Activated CD8-positive, alpha-beta memory T cell treated with anti-CD3 and anti-CD28 coated beads, Interleukin-2, amount 10 ng/mL, durations not matched to agents 7 days and 5 days (primary cell): ENCODE measurements at places on chromosomes 11 and 22. TPM values are rescaled to one million over a fixed set of nuclear protein-coding genes. Genes with fewer than 3 reads are reported as not detected.

GRCh38 chr11:129815596-129816461 is at the start of gene TMEM45B:
Gene TMEM45B (plus strand): TSS chr11:129815848. CDS start chr11:129852483, 36,635 bp downstream.
- no peak for DNase-seq
- no peak within 1 kb of the TSS for H3K27ac ChIP-seq
- H3K4me1 ChIP-seq: peaks cover 19% of the 10 kb centered on the region
- H3K27me3 ChIP-seq: peaks cover 58% of the 10 kb centered on the region
- H3K36me3 ChIP-seq: peaks cover 8% of the 10 kb centered on the region

DNA sequence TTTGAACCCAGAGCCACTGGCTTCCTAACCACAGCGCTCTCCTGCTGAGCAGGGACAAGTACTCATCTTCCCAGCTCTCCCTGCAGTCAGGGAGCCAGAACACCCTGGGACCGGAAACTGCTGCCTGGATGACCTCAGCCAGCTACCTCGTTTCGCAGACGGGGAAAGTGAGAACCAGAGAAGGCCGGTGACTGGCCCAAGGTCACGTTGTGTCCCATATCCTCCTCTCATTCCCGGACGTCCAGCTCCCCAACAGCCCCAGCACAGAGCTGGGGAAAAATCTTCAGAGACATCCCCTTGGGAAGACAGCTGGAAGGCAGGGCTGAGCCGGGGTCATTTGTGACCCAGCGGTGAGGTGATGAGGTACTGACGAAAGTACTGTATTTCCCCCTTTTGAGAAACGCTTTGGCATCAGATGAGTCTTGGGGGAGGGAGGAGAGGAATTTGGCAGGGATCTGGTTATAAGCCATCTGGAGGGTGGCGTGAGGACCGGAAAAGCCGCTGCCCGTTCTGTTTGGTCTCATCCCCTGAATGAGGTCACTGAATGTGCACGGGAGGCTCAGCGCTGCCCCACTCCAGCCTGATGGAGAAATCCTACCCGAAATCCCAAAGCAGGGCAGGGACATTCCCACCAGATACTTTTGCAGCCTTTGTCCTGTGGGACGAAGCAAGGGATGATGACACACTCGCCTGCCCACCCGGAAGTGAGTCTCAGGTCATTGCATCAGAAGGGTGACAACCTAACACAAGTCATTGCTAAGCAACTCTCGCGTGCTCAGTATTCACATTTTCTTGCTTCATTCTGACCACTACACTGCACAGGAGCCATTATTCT is 41.1 kb downstream of the LIF start:
- peaks cover 17% of the 10 kb centered on the region for H3K4me1 ChIP-seq
- no peak for DNase-seq
- H3K27me3 ChIP-seq: no peaks in the 10 kb centered on the region
- peaks cover 5% of the 10 kb centered on the region for H3K36me3 ChIP-seq
- H3K4me3 ChIP-seq: no peak overlapping the region

DNA sequence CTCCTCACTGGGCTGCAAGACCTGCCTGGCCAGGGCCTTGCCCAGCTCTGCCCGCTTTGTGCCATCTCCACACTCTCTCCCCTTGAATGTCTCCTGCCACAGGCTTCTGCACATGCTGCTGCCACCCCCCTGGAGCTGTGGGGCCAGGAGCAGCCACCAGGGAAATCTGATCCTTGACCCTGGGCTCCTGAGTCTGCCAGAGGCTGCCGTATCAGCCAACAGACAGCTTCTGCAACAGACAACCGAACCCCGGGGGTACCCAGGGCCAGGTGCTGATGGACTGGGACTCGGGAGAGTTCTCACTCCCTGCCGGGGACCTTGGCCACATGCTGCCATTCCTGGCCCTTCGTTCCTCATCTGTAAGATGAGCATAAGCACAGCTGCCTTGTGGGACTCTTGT is 3.3 kb upstream of the PPARA start:
- H3K27me3 ChIP-seq: peaks cover 35% of the 10 kb centered on the region
- H3K4me3 ChIP-seq: no peak overlapping the region
- DNase-seq: no peak

DNA sequence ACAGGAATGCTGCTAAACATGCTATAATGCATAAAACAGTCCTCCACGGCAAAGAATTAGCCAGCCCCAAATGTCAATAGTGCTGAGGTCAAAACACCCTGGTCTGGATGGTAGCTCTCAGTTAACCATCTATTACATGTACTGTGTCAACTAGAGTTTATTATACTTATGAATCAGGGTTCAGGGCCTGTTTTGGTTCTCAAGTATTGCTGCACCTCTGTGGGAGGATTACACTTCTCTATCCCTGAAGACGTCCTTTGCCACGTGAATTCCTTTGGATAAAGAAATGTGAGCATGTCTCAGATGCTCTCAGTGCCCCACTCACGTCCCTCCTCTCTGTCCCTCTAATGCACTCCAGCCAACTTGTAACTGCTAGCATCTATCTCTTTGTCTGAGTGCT is 53.4 kb downstream of the SLC1A2 start:
- no peak overlapping the region for H3K4me3 ChIP-seq
- no peaks in the 10 kb centered on the region for H3K36me3 ChIP-seq
- DNase-seq: no peak

- no peak overlapping the region for H3K4me3 ChIP-seq
- H3K36me3 ChIP-seq: no peaks in the 10 kb centered on the region
- DNase-seq: no peak
Observed at GRCh38 chr11:21877151-21877550, 315.7 kb upstream of the ANO5 start.

- H3K27ac ChIP-seq: no peak overlapping the region
- no peaks in the 10 kb centered on the region for H3K4me1 ChIP-seq
- no peak overlapping the region for H3K4me3 ChIP-seq
- no peaks in the 10 kb centered on the region for H3K36me3 ChIP-seq
- H3K27me3 ChIP-seq: peaks cover 29% of the 10 kb centered on the region
Observed at GRCh38 chr11:32184041-32184722, 93.3 kb downstream of the RCN1 start.

- H3K4me1 ChIP-seq: no peaks in the 10 kb centered on the region
- peaks cover 17% of the 10 kb centered on the region for H3K27me3 ChIP-seq
- DNase-seq: no peak
- no peaks in the 10 kb centered on the region for H3K36me3 ChIP-seq
Observed at GRCh38 chr11:61718621-61719302, 33.7 kb upstream of the MYRF start.

- H3K4me3 ChIP-seq: peak overlapping the region; percentile 91
- H3K36me3 ChIP-seq: peaks cover 30% of the 10 kb centered on the region
- no peak for DNase-seq
Observed at GRCh38 chr22:28802595-28803123, 2.3 kb upstream of the XBP1 start.

GRCh38 chr11:124113890-124114289 is 1.4 kb upstream of the VWA5A start:
- no peak for DNase-seq
- H3K4me3 ChIP-seq: no peak overlapping the region
- no peak overlapping the region for H3K27ac ChIP-seq
- peaks cover 24% of the 10 kb centered on the region for H3K4me1 ChIP-seq
- peaks cover 10% of the 10 kb centered on the region for H3K27me3 ChIP-seq

DNA sequence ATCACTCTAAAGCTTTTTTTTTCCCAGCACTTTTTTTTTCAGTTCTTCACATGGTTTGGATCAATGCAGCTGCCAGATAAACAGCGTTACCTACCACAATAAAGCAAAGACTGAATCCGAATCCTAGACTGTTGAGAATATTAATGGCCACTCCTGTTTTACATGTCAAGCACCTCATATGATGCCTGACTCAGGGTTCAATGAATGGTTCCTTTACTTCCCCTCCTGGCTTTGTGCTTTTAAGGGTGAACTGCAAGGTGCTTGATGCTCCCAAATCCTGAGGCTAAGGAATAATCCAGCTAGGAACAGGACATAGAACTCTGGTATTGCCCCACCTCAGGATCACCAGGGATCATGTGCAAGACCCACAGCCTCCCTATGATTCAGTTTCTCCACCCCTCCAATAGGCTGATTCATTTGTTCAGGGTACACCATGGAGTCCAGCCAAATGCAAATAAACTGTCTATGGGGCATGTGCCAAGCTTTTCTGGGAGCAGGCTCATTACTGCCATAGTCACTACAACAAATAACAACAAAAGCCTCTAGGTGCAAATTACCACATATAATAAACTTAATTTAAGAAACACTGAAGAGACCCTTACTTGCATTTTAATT is 104.3 kb downstream of the GAB2 start:
- H3K4me1 ChIP-seq: peaks cover 65% of the 10 kb centered on the region
- no peaks in the 10 kb centered on the region for H3K27me3 ChIP-seq
- H3K27ac ChIP-seq: no peak overlapping the region
- H3K36me3 ChIP-seq: peaks cover 22% of the 10 kb centered on the region
- DNase-seq: no peak
- no peak overlapping the region for H3K4me3 ChIP-seq

- H3K4me3 ChIP-seq: no peak overlapping the region
- no peak overlapping the region for H3K27ac ChIP-seq
- H3K36me3 ChIP-seq: no peaks in the 10 kb centered on the region
- H3K4me1 ChIP-seq: peaks cover 8% of the 10 kb centered on the region
- no peak for DNase-seq
Observed at GRCh38 chr11:116972691-116973090, 125.5 kb downstream of the SIK3 start.

- H3K36me3 ChIP-seq: no peaks in the 10 kb centered on the region
- peaks cover 6% of the 10 kb centered on the region for H3K4me1 ChIP-seq
- DNase-seq: no peak
- peaks cover 18% of the 10 kb centered on the region for H3K27me3 ChIP-seq
- H3K27ac ChIP-seq: no peak overlapping the region
Observed at GRCh38 chr11:6895010-6895409, 2.7 kb upstream of the OR2D2 start.

DNA sequence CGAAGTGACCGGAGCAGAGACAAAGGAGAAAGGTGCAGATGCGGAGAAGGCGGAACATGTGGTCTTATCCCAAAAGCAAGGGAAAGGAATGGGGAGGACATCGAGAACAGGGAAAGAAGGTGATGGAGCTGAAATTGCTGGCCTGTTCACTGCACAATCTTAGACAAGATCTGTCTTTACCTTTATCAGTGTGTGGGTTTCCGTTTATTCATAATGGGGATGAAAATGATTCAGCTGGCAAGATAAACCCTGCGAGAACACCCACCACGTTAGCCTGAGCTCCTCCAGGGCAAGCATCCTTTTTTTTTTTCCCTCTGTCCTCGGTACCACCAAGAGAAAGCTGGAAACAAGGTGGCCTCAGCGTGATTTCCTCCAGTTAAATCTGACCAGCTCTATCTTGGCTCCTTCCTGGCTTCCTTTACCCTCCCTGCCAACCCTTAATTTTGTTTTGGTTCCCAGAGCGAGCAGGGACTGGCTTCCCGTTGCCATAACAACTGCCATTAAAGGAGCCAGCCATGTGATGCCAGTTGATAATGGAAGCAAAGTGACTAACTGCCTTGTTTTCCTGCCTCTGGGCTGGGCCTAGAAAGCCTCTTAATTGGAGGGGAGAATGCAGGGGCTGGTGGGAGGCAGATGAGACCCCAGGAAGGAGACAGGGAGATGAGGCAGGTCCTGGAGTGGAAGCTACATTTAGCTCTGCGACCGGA is 4.2 kb downstream of the SGSM1 start:
- H3K27me3 ChIP-seq: peaks cover 24% of the 10 kb centered on the region
- H3K4me3 ChIP-seq: no peak overlapping the region
- DNase-seq: no peak
- peaks cover 19% of the 10 kb centered on the region for H3K4me1 ChIP-seq
- H3K27ac ChIP-seq: no peak overlapping the region

GRCh38 chr22:50583294-50583861 is 729 bp upstream of the CHKB start:
- H3K4me3 ChIP-seq: peak overlapping the region; percentile 89
- peaks cover 24% of the 10 kb centered on the region for H3K4me1 ChIP-seq
- H3K36me3 ChIP-seq: peaks cover 13% of the 10 kb centered on the region
- H3K27ac ChIP-seq: peak overlapping the region; percentile 76
- no peaks in the 10 kb centered on the region for H3K27me3 ChIP-seq

DNA sequence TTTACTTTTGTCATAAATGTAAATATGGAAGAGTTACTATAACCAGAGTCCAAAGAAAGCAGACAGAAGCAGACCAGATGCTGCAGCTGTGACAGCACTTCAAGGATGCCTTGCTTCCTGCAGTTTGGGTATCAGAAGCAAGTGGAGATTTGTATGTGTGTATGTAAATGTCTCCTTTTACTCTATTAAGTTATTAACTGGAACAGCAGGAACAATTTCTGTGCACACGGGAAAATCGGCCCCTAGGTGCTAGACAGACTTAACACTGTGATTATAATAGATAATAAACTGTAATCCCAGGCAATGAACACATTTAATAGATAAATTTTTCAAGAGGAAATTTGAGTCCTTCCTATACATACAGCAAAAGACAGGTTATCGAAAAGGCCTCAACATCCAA is 178.6 kb upstream of the PITPNB start:
- no peak for DNase-seq
- no peak overlapping the region for H3K4me3 ChIP-seq
- peaks cover 5% of the 10 kb centered on the region for H3K27me3 ChIP-seq
- no peaks in the 10 kb centered on the region for H3K36me3 ChIP-seq
- no peaks in the 10 kb centered on the region for H3K4me1 ChIP-seq

- H3K4me3 ChIP-seq: no peak overlapping the region
- H3K27ac ChIP-seq: no peak overlapping the region
- no peaks in the 10 kb centered on the region for H3K4me1 ChIP-seq
Observed at GRCh38 chr11:111460340-111460739, 51.8 kb downstream of the BTG4 start.

GRCh38 chr22:17724241-17724640 is 50.0 kb downstream of the BID start:
- H3K4me1 ChIP-seq: peaks cover 11% of the 10 kb centered on the region
- H3K4me3 ChIP-seq: no peak overlapping the region
- DNase-seq: no peak
- peaks cover 9% of the 10 kb centered on the region for H3K36me3 ChIP-seq
- no peak overlapping the region for H3K27ac ChIP-seq

GRCh38 chr11:117410861-117411710 is 83.4 kb downstream of the CEP164 start:
- H3K36me3 ChIP-seq: peaks cover 6% of the 10 kb centered on the region
- no peak overlapping the region for H3K4me3 ChIP-seq
- H3K27ac ChIP-seq: no peak overlapping the region
- DNase-seq: no peak
- H3K27me3 ChIP-seq: no peaks in the 10 kb centered on the region

GRCh38 chr22:48093981-48094380 is 1331.5 kb downstream of the TBC1D22A start:
- peaks cover 19% of the 10 kb centered on the region for H3K4me1 ChIP-seq
- no peak for DNase-seq
- H3K27ac ChIP-seq: no peak overlapping the region
- peaks cover 6% of the 10 kb centered on the region for H3K36me3 ChIP-seq
- peaks cover 48% of the 10 kb centered on the region for H3K27me3 ChIP-seq

Gene SLC37A2
- 1.1 TPM for total RNA-seq

Gene CCDC89
- 0.73 TPM for total RNA-seq

Gene LRRC75B
- total RNA-seq: 2.1 TPM

Gene GLB1L2
- 2.0 TPM for total RNA-seq

Gene OR8B2
- not detected for total RNA-seq

Gene SMC1B
- 2.4 TPM for total RNA-seq

Gene PATE4
- not detected for total RNA-seq

Gene GGTLC2
- total RNA-seq: not detected

Gene LGR4
- 0.42 TPM for total RNA-seq

Gene SPDYC
- not detected for total RNA-seq

Gene MRTFA
- 74.0 TPM for total RNA-seq

Gene PLA2G3
- not detected for total RNA-seq

Gene FOXR1
- total RNA-seq: not detected

Gene STARD10
- 8.4 TPM for total RNA-seq

Gene AIFM3
- total RNA-seq: 0.67 TPM

Gene CRYAB
- total RNA-seq: not detected

Gene FBLN1
- not detected for total RNA-seq

Gene SLC1A2
- total RNA-seq: not detected

Gene OR52E8
- total RNA-seq: not detected

Gene FGF3
- not detected for total RNA-seq

Gene DDT
- 121 TPM for total RNA-seq

Gene LIPT2
- 0.82 TPM for total RNA-seq

Gene ISX
- not detected for total RNA-seq
